ENCODE measurements at places on chromosomes 7 and 10.

- no peak for DNase-seq
Measured at GRCh38 chr10:71644307-71645180, 75.0 kb downstream of the C10orf105 start.

DNA sequence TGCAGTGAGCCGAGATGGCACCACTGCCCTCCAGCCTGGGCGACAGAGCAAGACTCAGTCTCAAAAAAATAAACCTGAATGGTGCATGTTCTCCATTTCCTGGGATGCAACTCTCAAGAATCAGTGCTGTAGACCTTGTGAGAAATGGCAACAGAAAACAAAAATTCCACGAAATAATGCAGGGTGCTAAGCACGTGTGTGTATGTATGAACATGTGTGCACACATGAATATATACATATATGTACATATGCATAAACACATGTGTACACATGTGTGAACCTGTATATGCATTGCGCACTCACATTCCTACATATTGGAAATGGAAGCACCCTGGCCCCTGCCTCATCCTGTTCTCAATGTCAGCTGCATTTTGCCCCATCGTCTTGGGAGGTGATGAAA lies 548.5 kb downstream of the TCERG1L start:
- DNase-seq, result no peak

GRCh38 chr7:102925976-102926782 lies 13.4 kb downstream of the LRRC17 start:
- DNase-seq, result peak; percentile 94

- no peak for DNase-seq
Measured at GRCh38 chr10:3533296-3533695, 251.7 kb downstream of the KLF6 start.

GRCh38 chr10:22570733-22571430 lies 143.5 kb downstream of the PIP4K2A start:
- DNase-seq, result no peak

- DNase-seq, result peak; percentile 78
Measured at GRCh38 chr10:96017191-96017687, 26.1 kb upstream of the CCNJ start.

DNA sequence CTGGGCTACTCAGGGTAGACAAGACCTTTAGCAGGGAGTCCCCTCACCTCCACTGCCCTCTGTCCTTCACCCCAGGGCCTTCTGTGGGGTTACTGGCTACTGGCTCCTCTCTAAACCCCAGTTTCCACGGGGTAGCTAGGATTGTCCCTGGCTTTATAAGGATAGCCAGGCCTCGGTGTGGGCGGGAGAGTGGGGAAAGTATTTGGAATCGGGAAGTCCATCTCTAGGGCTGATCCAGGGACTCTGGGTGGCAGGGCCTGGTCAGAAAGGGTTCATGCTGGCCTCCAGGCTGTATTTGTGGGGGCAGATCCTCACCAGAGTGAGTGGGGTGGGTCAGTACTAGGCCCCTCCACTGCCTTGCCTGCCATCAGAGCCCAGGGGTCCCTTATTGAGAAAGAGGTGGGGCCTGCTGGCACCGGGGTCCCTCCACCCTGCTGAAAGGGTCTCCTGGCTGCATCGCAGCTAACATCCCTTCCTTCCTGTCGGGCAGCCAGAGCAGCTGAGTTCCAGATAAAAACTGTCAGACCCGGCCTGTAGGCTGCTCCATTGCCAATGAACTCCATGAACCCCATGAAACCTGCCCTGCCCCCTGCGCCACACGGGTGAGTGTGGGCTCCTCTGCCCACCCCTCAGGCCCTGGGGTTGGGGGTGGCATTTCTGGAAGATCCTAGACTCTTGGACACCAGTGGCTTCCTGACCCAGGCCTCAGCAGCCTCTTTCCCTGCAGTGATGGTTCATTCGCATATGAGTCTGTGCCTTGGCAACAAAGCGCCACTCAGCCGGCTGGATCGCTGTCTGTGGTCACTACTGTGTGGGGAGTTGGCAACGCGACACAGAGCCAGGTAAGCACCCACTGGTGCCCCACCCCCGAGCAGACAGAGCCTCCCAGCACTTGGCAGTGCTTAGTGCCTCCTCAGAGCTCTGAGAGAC lies 7.3 kb downstream of the ZMIZ2 start:
- no peak for DNase-seq

GRCh38 chr10:30691639-30692015 lies 62.1 kb upstream of the LYZL2 start:
- DNase-seq, result no peak

DNA sequence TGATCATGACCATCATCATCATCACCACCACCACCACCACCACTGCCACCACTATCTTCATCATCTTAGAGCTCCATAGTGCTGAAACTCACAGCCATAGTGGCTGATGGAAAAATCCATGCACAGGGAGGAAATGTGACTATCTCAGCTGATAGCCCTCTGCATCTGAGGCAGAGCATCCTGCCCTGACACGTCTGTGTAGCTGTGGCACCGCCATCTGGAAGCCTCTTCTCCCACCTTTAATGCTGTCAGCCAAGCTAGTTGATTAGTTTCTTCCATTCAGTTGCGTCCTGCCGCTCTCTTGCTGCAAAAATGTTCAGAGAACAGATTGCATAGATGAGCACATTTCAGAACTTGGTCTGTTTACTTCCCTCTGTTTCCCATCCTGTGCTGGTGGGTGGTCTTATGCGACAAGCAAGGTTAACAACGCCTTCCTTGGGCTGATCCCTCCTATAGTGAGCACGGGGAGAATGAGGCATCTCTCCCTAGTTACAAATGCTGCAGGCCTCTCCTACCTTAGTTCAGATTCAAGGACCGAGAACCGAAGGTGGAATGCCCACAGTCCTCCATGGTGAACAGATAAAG lies 478.6 kb downstream of the PLXNA4 start:
- DNase-seq, result no peak

DNA sequence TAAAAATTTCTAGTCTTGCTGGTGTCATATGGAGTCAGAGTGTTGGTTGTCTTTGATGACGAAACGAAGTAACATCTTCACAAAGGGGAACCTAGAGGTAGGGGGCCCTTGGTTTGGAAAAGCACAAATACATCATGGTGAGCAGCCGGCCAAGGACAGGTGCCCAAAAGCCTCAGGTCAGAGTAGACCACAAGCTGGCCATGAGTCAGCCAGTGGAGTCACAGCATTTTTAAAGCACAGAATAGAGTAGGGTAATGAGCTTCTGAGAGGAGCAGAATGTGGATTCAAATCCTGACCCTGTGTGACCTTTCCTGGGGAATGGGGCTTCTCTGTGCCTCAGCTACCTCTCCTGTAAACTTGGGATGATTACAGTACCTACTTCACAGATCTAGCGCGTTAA lies 5.3 kb downstream of the CAMK2B start:
- DNase-seq, result no peak

DNA sequence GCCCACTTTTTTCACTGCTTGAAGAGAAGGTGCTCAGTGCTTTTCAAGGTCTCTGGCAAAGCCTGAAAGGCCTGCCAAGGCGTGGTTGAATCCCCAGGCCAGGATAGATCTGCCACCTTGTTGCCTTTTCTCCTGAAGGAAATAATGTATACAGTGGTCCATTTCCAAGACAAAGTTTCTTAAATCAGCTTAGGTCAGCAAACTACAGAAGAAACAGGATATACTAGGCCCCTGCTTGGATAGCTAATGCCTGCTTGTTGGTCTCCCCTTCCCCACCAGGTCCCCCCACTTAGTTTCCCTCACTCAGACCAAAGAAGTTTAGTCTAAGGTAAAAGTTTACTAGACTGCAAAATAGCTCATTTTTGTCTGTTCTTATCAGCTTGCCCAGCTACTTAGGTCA lies 19.9 kb downstream of the COL17A1 start:
- DNase-seq, result no peak

DNA sequence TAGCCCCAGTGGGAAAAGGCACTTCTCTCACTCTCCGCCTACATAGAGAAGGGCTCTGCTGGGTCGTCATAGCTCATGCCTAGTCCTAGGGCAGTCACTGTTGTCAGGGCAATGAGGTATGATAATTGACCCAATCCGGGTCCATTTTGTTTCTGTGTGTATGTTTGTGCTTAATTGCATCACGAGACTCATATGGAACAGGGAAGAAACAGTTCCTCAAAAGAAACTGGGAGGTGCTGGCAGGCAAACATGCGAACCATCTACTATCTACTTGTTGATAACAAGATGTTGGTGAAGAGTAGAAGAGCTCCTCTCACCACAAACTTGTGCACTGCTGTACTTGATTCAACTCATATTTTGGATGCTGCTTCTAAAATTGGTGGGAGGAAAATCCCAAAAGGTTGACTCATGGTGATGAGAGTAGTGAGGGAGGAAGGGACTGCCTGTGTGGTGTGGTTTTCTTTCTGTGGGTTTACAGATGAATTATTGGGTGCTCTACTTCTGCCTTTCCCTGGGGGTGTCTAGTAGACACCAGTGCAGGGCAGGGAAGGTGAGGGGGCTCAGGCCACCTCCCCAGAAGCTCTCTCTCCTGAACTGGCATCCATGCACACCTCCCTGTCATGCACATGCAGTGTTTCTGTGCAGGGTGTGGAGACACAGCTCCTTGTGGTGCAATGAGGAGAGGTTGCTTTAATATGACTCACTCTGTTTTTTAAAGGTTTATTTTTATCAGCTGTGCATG lies 29.4 kb downstream of the LSMEM1 start:
- peak; percentile 4 for DNase-seq

- DNase-seq, result peak; percentile 8
Measured at GRCh38 chr7:134686786-134687185, 40.1 kb downstream of the BPGM start.

DNA sequence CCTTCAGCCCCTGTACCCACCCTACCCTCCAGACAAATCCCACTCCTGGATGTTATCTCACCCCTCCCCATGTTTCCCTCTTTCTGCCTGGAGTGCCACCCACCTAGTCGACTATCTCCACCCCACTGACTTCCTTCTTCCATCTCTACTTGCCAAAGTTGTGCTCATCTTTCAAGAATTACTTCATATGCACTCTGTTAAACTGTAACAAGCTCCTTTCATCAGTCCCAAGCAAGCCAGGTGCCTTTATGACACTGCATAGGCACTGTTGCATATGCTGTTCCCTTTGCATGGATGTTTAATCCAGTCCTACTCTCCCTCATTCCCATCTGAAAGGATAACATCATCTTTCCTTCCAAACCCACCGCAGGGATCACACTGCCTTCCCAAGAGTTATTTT lies 8.9 kb upstream of the CDK1 start:
- DNase-seq, result no peak

DNA sequence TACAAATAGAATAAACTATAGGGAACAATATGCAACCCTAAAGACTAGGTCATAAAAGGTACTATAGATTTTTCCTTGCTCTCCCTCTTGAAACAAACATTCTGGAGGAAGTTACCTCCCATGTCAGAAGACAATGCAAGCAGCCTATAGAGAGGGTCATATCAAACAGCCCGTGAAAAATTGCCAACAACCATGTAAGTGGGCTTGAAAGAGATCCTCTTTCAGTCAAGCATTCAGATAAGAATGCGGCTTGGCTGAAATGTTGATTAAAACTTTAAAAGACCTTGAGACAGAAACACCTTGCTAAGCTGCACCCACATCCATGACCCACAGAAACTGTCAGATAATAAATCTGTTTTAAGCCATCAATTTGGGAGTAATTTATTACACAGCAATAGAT lies 526.6 kb upstream of the GHITM start:
- no peak for DNase-seq

- DNase-seq, result peak; percentile 70
Measured at GRCh38 chr10:101291331-101292193, 62.3 kb upstream of the LBX1 start.

GRCh38 chr10:130074639-130075038 lies 36.0 kb downstream of the C10orf143 start:
- DNase-seq, result no peak

DNA sequence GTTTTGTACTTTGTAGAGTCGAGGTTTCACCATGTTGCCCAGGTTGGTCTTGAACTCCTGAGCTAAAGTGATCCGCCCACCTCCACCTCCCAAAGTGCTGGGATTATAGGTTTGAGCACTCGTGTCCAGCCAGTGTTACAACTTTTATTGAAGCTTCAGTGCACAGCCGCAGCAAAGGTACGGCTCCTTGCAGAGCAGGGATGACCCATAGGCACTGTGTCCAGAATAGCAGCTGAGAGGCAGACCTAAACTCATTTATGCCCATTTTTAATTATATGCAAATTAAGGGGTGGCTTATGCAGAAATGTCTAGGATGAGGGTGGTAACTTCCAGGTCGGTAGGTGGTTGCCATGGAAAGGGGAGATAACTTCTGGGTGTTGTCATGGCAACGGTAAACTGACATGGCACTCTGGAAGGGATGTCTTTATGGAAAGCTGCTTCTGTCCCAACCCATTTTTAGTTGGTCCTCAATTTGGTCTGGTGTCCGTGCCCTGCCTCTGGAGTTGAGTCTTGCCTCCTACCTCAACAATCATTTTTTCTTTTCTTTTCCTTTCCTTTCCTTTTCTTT lies 22.7 kb downstream of the NYAP1 start:
- peak; percentile 63 for DNase-seq

DNA sequence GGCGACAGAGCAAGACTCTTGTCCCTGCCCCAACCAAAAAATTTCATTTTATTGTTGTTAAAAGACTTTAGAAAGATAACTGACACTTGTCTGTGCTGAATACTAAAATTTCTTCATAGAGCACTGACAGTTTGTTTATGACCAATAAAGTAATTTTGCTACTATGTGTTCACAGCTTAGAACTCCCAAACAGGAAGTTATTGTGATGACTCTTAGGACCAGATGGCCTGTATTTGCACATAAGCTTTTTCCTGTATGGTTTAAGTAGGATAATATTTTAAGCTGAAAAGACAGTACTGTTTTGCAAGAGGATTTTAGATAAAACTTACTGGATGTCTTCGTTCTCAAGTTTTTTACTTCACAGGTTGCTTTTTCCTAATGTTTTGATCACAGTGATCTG lies 80.7 kb downstream of the MMRN2 start:
- DNase-seq, result no peak

DNA sequence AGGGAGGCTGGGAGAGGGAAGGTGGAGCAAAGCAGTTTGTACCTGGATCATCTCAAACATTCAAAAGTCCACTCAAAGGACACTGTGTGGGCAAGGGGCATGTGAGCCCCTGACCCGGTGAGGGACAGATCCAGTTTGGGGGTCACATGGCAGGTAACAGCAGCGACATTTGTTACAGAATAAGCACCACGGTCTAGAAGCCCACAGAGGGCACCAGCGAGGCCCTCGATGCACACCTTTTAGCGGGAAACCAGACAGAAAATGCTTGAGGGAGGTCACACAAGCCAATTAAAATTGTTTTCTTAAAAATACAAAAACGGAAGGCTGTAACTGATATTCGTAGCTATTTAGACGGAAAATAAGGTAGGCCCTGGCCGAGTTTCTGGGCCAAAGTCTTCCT lies 144.4 kb downstream of the ZMYND11 start:
- no peak for DNase-seq

- DNase-seq, result no peak
Measured at GRCh38 chr10:22611425-22612115, 102.8 kb downstream of the PIP4K2A start.

DNA sequence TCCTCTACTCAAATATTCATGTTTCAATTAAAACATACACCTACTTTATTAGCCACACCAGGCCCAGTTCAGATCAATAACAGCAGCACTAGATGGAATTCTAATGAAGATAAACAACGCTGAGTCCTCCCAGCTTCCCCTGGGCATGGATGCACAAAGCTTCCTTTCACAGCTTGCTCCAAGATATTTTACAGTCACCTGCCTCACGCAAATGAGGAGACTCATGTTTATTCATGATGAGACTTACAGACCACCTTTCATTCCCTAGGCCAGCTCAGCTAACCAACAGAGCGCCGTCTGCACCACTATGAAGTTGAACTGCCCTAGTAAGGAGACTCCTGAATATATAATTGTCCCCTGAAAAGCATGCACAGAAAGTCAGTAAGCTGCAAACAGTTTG lies 283.0 kb upstream of the AOAH start:
- no peak for DNase-seq

GRCh38 chr7:28236560-28236959 lies 56.0 kb upstream of the JAZF1 start:
- DNase-seq, result no peak

GRCh38 chr7:67696878-67697277 lies 700.2 kb downstream of the TYW1 start:
- no peak for DNase-seq
